EH (cell line): ENCODE measurements at places on chromosomes 3 and 15.

DNA sequence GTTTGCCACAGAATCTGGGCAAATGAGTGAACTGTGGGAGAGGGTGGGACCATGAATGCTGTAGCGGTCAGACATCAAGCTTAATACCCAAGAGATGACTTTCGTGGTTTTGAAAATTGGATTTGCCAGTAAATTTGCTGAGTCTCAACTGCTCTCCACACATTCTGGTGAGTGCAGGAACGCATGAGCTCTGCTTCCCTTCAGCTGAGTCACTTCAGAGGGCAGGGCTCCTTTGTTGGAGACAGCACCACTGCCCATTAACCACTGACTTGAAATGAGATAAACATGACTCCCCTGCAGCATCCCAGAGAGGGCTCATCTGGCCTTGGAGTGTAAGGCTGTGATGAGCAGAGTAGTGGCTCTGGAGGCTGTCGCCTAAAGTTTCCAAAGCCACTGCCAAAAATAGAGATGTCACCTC is 22.6 kb downstream of the RARRES1 start:
- DNase-seq: peak; percentile 100

DNA sequence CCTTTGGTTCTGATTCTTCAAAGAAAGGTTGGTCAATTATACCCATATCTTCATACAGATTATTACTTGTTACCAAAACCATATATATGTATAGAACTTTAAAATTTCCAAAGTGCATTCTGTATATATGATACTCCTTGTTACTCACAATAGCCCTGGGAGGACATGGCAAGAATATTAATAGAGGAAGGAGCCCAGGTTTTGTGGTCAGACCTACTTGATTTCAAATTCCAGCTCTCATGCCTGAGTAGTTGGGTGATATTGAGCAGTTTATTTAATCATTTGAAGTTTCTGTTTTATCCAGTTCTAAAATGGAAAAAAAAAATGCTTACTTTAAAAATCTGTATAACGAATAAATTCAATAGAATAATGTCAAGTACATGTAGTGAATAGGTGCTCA is 2.5 kb downstream of the IL1RAP start:
- DNase-seq: no peak

- DNase-seq: peak; percentile 13
Observed at GRCh38 chr3:148847351-148847750, 17.7 kb upstream of the CPA3 start.

- peak; percentile 71 for DNase-seq
Observed at GRCh38 chr3:132637590-132637989, 22.0 kb downstream of the ACAD11 start.

GRCh38 chr3:172161133-172161789 is 121.9 kb downstream of the FNDC3B start:
- no peak for DNase-seq
